ENCODE measurements at places on chromosomes 13 and 19.
A peak's percentile ranks its signal among the peaks of the same experiment; 100 is the strongest.

GRCh38 chr13:31742097-31742734 is 2.9 kb downstream of the RXFP2 start:
- DNase-seq = peak; percentile 60

- peak; percentile 59 for DNase-seq
These were observed at the start of gene SHISA2 for GRCh38 chr13:26051657-26052311. TSS of gene SHISA2 (minus strand) at chr13:26052016. CDS start at chr13:26050975, 1,041 bp downstream.

GRCh38 chr13:110107568-110108347 is 199.2 kb downstream of the COL4A1 start:
- no peak for DNase-seq

DNA sequence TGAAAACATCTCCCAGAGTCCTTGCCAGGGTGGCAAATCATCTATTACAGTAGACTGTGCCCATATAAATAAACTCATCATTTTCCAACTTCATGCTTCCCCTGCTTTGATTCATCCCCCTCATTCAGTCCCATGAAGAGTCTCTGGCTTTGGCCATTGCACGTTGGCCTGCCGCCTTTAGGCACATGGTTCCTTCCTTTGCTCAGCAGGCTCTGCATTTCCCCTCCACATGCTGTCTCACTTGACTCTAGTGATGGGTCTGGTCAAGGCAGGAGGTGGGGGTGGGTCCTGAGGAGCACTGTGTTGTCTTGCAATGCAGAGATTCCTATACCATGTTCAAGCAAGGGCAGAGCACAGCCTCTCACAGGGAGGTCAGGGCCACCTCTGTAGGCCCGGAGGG is 48.8 kb upstream of the ARGLU1 start:
- no peak for DNase-seq

DNA sequence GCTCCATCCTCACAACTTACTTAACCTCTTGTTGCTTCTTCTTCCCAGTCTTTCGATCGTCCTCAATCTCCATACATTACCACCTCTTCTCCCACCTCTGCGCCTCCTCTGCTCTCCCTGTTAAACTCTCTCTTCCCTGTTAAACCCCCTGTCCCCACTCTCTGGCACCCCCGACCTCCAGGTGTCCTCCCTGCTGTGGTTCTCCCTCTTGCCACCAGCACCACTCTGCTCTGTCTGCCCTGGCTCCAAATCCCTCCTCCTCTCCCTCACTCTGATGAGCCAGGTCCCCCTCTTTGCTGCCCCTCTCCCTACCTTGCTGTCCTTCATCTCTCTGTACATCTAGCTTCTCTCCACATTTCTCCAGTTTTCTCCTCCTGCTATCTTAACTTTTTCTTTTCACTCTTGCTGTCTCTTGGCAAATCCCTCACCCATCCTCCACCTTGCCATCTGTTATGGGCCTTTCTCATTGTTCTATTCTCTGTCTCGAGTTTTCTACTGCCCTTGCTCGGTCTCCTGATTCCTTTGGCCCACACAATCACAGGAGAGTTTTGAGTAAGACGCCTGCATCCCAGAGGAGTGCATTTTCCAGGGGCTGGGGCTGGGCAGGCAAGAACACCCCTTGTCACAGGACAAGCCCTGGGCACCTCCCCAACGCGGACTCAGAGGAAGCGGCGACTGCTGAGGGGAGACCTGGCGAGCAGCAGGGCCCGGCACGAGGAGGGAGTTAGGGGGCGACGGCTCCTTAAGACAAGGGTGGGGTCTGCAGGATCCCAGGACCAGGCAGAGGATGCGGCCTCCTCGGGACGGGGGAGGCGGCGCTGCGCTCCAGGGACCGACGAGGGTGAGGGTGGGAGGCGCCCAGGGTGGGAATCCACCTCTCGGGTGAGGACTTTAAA is 21.4 kb upstream of the ERVV-1 start:
- DNase-seq = no peak

- DNase-seq = no peak
These were observed 36.8 kb downstream of the PPP2R1A start for GRCh38 chr19:52226652-52227051.

GRCh38 chr13:114067381-114067885 is 65.0 kb downstream of the RASA3 start:
- DNase-seq = peak; percentile 30

DNA sequence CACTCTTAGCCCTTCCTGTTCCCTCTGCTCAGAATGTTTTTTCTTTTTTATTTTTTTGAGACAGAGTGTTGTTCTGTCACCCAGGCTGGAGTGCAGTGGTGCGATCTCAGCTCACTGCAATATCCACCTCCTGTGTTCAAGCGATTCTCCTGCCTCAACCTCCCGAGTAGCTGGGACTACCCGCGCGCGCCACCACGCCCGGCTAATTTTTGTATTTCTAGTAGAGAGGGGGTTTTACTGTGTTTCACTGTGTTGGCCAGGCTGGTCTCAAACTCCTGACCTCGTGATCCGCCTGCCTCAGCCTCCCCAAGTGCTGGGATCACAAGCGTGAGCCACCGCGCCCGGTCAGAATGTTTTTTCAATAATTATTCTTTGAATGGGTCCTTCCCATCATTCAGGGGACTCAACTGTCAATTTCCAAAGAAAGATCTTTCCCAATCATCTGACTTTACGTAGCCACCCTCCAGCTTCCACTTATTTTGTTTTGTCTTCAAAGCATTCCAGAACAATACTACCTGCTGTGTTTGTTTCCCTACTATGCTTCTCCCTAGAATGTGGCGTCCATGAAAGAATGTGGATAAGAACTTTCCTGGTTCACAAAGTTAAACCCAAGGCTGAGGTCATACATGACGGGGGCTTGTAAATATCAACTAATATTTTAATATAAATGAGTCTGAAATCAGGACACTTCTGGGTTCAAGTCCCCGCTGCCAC is 1.2 kb downstream of the NDUFA7 start:
- no peak for DNase-seq

- no peak for DNase-seq
These were observed 3.3 kb upstream of the GPR183 start for GRCh38 chr13:99310382-99311031.

DNA sequence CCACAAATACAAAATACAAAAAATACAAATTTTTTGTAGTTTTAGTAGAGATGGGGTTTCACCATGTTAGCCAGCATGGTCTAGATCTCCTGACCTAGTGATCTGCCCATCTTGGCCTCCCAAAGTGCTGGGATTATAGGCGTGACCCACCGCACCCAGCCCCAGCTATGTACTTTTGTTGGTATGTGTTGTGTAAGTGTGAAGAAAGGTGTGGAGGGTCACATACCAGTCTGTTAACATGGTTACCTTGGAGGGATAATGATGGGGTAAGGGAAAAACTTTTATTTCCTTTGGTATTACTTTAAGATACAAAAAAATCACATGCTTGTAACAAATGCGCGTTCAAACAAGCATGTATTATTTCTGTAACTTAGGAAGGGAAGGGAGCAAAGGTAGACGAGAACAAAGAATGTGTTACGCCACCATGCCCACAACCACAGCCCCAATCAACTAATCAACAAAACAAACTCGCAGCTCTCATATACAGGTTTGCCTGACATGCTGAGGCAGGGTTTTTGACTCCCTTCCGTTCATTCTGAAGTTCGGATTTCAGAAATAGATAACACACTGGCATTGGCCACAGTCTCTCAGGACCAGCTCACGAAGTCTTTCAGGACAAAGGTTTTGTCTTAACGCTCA is 13.5 kb upstream of the VWA8 start:
- DNase-seq = no peak

- no peak for DNase-seq
These were observed 1.0 kb downstream of the NCCRP1 start for GRCh38 chr19:39197808-39198207.

DNA sequence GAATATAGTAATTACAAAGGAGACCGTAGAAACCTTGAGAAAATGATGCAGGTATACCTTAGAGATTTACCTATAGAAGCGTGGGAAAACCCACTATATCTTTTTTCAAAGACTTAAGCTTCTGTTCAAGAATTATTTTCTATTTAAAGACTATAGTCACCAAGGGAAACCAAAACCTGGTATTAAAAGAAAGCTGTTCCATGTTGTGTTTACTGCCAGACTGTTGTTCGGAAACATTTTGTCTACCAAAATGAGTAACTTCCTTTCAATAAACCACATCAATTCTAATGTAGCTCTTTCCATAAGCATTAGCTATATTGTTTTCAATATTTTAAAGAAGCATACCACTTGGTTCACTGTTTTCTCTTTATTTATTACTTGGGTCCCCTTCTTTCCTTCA is 182.9 kb upstream of the SLITRK6 start:
- DNase-seq = no peak

DNA sequence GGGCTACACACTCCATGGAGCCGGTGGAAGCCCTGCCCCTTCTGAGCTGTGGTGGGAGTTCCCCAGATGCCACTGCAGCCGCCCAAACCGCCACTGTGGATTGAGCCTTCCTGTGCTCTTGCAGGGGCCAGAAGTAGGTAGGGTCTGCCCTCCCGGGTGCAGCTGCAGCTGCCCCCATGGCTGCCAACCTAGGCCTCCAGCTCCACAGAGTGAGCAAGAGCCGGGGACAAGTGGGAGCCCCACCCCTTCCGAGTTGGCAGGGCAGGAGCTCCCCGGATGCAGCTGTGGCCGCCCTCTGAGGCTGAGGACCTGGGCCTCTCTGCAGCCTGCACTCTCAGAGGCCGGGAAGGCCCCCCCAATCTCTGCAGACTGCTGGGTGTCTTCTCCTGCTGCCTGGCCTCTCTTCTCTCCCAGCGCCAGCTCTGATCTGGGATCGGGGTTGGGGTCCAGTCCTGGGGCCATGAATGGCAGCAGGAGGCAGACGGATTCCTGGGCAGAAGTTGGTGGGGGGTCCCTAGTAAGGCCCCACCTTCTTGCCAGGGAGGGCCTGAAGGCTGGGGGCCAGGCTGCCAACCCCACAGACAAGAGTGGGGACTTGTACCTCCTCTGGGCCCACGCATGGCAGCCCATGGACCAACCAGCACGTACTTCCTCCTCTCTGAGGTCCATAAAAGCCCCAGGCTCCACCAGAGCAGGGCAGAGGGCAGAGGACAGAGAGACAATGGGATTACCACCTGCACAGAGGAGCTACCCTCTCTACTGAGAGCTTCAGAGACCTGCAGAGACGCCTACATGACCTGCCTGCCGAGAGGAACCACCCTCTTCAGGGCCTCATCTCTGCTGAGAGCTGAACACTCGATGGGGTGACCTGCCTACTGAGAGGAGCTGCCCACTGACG is 28.9 kb downstream of the AP2S1 start:
- no peak for DNase-seq

GRCh38 chr13:110880627-110881026 is 34.2 kb downstream of the ANKRD10 start:
- DNase-seq = no peak

DNA sequence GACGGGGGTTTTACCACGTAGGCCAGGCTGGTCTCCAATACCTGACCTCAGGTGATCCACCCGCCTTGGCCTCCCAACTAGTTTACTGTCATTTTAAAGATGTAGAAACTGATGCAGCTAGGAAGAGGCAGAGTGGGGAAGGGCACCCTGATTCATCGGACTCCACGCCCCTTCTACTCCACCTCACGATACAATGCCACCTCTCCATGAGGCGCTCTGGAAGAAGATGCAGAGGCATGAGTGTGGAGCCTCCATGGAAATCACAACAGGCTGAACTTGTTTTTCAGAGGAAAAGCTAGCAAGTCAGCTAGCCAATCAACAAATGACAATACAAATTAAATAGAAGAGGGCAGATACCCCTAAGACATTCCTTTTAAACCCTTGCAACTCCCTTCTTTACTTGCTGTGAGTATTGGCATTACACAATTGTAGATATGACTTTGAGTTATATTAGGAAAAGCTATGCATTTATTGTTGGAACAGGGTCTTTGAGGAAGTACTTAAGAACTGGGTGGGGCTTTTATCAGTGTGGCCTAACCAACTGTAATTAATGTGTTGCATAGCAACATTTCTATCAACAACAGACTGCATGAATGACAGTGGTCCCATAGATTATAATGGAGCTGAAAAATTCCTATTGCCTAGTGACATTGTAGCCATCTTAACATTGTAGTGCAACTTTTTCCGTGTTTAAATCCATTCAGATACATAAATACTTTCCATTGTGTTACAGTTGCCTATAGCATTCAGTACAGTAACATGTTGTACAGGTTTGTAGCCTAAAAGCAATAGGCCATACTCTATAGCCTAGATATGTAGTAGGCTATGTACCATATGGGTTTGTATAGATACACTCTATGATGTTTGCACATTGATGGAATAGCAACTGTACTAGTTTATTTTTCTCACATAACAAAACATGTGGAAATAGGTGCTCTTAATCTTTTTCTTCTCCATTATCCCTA is 17.6 kb downstream of the WDFY2 start:
- no peak for DNase-seq

GRCh38 chr13:82477436-82477835 is 1404.8 kb downstream of the SLITRK1 start:
- DNase-seq = no peak

DNA sequence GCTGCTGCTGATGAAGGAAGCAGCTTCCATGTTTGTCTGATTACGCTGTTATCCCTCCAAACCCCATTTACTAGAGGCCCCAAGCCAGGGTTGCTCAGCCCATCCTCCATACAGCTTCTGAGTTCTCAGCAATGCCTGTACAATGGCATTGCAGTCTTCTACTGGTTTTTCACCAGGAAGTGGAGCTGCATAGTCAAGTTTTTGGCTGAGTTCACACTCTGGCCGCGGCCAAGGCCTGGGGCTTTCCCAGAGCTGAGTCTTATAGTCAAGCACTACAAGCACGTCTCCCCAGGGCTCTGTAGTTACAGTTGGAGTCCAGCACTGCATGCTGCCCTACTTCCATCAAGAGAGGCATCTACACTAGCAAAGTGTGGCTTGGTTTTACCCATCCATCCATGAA is 182.5 kb downstream of the POU4F1 start:
- DNase-seq = no peak

DNA sequence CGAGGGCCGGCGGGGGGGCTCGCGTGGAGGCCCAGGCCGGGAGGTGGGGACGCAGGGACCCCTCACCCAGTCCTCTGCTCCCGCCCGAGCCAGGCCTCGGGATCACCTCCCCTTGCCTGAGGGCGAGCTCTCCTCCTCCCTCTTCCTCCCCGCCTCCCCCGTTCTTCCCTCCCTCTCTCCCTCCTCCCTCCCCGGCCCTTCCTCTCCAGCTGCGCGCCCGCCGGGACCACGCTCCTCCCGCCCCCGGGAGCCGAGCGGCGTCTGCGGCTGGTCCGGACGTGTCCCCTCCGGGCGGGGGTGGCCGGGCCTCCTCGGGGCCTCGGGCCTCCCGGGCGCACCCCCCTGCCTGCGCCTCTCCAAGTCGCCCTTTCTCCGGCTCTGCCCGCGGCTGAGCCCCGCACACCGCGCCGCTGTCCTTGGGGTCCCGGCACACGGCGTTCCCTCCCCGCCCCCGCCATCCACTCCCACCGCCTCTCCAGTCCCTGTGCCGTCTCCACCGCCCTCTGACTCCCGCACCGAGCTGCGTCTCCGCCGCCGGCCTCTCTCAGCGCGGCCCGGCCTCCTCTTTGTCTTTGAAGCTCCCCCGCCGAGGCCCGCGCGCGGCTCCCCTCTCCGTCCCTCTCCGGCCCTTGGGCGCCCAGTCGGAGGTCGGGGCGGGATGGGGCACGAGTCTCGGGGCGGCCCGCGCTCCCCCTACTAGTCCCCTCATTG is 5.7 kb downstream of the SOX1 start:
- peak; percentile 25 for DNase-seq
